ENCODE measurements at places on chromosomes 4 and X.
A peak's percentile ranks its signal among the peaks of the same experiment; 100 is the strongest.

DNA sequence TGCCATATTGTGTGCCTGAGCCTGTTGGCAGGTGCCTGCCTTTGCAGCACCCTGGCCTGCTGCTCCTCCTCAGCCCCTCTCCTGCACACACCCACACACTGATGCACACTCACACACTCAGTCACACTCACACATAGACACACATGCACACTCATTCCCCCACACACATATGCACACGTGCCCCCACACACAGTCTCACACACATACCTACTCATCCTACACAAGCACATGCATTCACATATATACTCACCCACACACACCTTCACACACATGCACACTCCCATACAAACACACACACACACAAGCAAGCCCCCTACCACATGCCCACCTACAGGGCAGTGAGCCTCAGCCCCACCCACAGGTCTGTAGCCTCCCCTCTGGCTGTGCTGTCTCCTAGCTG, 245.0 kb downstream of the EVC2 start:
- DNase-seq = no peak

GRCh38 chr4:156764145-156764544, 207.5 kb downstream of the PDGFC start:
- DNase-seq = no peak

GRCh38 chr4:81494031-81494431, 22.3 kb upstream of the RASGEF1B start:
- no peak for DNase-seq

DNA sequence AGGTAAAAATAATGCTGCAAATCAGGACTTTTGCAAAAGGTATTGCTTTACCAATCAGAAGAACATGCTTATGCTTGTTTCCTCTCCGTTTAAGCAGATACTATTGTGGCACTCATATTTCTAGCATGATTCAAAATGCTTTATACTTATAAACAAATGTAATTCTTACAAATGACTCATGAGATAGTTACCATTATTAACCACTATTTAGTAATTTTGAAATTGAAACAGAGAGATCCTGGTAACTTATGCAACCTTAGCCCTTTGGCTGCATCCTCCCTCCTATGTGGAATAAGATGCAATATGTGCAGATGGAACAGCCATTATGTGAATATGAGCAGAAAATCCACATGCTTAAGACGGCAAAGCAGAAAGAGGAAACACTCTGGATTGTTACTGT, 164.7 kb downstream of the PCDH18 start:
- DNase-seq = no peak

- DNase-seq = no peak
Measured at GRCh38 chr4:85084371-85085094, 118.0 kb upstream of the WDFY3 start.

- no peak for DNase-seq
Measured at GRCh38 chrX:41543025-41543424, 95.9 kb downstream of the NYX start.

- no peak for DNase-seq
Measured at GRCh38 chrX:153886915-153887314, 942 bp upstream of the L1CAM start.

DNA sequence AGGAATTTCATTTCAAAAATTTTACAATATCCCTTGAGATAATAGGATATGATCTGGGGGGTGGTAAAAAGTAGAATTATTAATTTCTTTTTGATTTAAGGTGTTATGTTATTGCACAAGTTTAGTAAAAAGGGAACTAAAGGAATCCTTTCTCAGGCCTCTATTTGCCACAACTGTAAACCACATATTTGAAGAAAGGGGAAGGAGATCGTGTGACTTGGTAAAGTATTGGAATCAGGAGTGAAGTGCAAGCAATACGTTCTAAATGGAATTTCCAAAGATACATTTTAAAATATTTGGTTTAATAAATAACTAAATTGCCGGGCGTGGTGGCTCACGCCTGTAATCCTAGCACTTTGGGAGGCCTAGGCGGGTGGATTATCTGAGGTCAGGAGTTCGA, 35.3 kb upstream of the SCRG1 start:
- no peak for DNase-seq

DNA sequence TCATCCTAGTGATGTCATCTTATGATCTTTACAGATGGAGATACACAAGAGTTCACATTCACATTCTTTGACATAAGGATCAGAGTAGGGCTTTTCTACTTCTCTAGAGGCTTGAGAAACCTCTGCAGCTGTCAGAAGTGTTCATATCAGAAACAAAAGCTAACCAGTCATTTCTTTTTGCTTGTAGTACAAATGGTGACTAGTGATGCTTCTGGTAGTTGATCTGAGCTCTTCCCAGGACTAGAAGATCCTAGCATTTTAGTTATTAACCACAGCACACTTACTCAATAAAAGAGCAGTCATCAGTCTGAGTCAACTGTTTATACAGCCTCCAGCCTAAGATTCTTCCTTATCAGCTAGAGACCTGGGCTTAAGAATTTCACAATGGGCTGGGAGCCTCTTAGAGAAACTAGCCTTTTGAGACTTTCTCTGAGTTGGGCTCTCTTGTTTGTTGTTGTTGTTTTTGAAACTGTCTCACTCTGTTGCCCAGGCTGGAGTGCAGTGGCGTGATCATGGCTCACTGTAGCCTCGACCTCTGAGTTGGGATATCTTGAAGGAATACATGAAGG, 84.1 kb downstream of the TMEM164 start:
- no peak for DNase-seq

DNA sequence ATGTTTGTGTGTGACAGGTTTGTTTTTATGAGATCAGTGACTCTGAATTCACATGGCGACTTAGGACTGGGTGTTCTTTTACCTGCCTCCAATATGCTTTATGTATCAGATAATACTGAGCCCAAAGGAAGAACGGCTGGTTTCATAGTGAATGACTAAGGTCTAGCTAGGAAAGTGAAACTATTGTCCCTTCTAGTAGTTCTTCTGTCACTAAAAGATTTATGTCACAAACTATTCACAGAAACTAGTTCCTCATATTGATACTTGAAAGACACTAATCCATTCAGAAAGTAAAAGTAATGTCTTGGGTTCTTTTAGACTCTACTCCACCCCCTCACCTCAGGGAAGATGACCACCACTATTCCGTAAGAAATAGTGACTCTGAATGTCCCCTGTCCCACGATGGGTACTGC, 81.7 kb downstream of the EGF start:
- no peak for DNase-seq

DNA sequence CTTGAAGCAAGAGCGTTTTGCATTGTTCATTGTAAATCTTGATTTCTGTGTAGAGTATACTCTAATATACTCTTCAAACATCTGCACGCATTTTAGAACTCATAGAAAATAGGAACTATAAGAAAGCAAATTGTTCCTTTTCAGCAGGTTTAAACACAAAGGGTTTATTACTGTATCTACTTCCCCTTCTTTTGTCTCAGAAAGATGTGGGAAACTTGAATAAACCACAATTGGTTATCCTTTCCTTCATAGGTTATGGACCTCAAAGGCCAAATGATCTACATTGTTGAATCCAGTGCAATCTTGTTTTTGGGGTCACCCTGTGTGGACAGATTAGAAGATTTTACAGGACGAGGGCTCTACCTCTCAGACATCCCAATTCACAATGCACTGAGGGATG, 46.0 kb upstream of the GUCY1B1 start:
- DNase-seq = no peak

GRCh38 chr4:15898902-15899301, 39.6 kb downstream of the FGFBP1 start:
- DNase-seq = no peak

DNA sequence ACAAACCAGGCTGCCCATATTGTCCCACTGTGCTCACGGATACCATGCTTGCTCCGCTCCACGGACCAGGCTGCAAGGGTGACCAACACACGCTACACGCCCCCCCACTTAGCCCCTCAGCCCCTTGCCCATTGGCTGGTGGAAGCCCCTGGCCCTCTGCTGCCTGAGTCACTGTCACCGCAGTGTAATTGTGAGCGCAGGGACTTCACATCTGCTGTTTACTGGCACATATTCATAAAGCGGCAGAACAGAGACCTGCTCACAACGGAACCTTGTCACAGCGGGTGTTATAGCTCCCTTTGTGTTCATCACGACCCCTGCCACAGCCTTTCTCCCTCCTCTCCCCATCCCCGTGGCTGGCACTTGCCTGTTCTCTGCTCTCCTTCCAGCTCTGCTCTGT, 83.7 kb downstream of the PSAPL1 start:
- no peak for DNase-seq

GRCh38 chr4:148445071-148445859, 3.1 kb upstream of the NR3C2 start:
- DNase-seq = peak; percentile 72

DNA sequence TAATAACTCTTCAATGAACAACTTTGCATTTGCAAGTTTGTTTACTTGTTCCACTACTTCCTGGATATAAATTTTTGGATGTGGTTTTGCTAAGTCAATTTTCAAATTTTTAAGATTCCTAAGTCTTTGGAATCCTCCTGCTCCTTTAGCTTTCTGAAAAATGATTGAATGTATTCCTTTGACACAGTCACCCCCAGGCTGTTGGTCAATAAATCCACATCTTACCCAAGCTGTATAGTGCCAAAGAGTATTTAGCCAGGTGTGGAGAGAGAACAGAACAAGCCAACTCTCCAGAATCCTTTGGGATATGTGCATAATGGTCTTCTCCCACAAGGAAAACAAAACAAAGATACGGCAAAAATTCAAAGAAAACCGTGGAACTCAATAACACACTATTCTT, 56.9 kb upstream of the INTU start:
- DNase-seq = no peak

- no peak for DNase-seq
Measured at GRCh38 chrX:81238166-81238565, 36.3 kb downstream of the SH3BGRL start.

DNA sequence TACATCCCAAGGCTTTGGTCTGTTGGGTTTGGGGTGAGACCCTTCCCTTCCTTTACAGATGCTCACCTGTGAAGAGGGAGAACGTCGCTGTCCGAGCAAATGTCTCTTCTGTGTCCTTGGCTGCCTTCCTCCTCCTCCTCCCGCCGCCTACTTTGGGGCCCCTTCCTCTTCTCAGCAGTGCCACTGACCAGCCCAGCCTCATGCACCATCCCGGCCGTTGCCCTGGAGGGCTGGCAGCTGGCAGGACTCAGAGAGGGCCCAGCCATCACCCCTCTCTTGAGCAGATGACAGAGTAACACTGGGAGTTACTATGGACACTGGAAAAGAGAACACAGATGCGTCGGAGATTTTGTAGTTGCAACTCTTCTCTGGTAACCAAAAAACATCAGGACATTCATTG, 68.2 kb downstream of the TRMT44 start:
- DNase-seq = no peak

DNA sequence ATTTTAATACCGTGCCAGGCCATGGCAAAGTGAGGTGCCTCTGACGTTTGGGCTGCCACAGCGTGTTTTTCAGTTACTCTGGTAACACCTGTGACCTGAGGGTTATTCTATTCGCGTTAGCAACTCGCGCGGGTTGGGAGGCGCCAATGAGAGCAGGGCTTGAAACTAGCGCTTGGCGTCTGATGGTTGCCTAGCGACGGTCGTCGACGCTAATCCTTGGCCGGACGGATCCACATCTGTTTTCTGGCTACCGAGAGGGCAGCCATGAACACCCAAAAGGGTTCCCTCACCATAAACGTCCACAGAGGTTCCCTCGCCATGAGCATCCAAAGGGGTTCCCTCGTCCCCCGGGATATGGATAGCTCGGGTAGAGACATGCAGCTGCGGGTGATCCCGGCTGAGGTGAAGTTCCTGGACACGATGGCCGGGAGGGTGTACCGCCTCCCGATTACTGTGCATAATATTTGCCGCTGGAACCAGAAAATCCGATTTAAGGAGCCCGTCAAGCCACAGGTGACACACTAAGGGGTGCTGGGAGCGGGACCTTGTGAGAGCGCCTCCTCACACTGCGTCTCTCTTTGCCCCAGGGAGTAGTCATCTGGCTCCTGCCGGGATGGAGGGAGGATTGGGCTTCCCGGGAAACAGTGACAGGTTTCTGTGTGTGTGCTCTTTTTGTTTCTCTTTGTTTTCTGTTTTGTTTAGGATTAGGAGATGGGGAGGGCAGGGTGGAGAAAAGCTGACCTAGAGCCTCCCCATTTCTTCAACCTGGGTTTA, at the start of gene CFAP47:
Gene CFAP47, plus strand, starts transcription at position 199 of the 774 bp plus-strand sequence. Its CDS starts 66 bp downstream, at position 265.
- DNase-seq = no peak

Measured in stimulated activated CD4-positive, alpha-beta T cell treated with anti-CD3 and anti-CD28 coated beads, TNF-alpha, amount 100 ng/mL, for 4 hours (primary cell).